ENCODE measurements at places on chromosomes 6 and 20.

DNA sequence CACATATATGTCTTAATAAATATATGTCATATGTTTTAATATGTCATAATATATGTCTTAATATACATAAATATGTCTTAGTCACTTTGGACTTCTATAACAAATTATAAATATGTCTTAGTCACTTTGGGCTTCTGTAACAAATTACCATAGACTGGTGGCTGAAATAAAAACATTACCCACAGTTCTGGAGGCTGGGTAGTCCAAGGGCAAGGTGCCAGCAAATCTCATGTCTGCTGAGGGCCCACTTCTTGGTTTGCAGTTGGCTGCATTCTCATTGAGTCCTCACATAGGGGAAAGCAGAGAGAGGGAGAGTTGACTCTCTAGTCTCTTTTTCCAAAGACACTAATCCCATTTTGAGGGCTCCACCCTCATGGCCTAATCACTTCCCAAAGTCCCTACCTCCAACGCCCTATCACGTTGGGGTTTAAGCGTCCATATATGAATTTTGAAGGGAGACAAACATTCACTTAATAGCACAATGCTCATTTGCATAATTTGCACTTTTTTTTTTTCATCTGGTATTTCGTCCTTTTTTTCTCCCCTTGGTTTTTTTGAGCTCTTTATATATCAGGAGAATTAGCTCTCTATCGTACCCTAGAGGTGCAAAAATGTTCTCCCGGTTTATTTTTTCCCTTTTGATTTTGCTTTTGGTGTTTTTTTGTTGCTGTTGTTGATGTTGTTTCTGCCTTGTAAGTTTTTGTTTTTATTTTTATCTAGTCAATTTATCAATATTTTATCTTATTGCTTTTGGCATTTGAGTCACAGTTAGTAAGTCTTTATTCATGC lies 266.4 kb downstream of the PLCB1 start:
- no peak for DNase-seq

DNA sequence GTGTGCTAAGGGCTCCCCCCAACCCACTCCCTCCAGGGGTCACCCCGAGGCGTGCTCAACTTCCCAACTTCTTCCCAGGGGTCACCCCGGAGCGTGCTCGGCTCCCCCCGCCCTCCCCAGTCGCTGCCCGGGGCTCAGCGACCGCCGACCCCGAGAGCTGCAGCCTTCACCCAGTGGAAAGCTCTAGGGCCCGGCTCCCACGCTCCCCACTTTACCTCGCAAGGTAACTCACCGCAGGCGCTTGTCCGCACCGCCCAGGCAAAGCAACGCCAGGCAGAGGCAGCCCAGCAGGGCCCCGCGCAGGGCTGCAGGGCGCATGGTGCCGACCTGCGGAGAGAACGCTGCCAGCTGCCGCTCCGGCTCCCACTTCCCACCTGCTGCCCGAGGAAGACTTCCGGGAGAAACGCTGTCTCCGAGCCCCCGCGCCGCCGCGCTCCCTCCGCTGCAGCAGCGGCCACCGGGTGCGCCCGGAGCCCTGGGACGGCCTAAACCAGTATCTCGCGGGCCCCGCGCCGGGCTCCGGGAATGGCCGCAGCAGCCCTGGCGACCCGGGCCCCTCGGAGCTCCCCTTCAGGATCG lies 396 bp downstream of the RNASET2 start:
- DNase-seq, result no peak

- no peak for DNase-seq
These were observed 427.4 kb upstream of the JARID2 start for GRCh38 chr6:14818422-14818884.

GRCh38 chr20:45408646-45409213 lies 641 bp downstream of the DBNDD2 start:
- no peak for DNase-seq

DNA sequence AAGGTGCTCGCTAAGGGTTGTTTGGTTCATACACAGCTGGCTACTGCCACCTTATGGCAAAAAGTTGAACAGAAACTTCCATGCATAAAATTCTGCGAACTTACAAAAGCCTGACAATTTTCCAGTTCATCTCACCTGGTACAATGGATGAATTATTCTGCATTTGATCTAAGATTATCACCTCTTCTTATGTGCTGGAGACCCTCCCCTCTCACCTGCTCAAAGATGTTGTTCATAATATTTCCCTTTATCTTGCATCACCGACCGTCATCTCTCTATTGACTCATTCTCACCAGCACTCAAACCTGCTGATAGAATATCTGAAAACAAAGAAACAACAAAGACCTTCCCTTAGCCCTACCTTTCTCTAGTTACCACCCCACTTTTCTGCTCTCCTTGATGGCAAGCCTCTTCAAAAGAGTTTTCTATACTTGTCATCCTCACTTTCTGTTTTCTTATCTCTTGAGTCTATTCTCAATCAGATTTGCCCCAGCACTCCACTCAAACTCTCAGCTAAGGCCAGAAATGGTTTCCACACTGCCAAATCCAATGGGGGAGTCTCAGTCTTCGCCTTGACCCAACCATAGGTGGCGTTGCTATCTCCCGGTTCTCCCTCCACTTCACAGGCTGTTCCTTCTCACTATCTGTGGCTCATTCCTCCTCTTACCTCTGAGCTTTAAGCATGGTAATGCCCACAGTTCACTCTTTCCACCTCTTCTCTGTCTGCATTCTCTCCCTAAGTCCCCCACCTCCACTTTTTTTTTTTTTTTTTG lies 25.8 kb downstream of the SNRNP48 start:
- DNase-seq, result no peak

DNA sequence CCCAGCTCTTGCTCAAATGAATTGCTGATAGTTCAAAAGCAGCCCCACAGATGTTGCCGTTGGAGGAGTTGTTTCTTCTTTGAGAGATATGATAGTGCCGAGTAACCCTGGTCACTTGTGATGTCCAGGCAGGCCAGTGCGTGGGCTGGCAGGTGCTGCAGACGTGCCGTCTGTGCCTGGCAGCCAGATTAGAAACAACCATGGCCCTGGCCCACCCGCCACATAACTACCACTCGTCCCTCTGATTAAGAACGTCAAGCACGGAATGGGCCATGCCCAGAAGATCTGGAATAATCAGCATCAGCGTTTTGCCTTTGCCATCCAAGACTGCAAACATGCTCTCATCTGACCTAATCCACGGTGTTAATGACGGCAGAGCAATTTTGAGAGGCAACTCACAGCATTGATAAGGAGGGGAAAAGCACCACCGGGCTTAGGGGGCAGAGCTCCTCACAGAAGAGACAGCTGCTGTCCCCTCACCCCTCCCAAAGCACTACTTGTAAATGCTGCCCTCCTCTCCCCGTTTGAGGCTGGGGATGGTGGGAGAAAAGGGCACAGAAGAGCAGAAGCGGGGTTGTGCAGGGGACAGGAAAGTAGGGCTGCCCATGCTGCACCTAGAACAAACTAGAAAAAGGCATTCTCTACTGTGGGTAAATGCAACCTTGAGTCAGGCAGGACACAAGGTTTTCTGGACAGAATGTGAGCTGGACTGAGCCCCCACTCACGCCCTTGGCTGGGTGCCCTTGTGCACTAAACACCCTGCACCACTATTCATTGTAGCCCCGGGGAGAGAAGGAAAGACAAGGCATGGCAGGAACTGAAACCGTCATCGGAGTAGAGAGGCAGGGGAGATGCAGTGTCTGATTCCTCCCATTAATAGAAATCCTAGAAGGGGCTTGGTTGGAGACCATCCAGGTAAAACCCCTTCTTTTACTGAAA lies 5.3 kb upstream of the CPNE5 start:
- no peak for DNase-seq

GRCh38 chr6:113821445-113821844 lies 35.7 kb upstream of the MARCKS start:
- DNase-seq, result no peak

GRCh38 chr6:79421707-79422484 lies 115.3 kb downstream of the LCA5 start:
- DNase-seq, result no peak

DNA sequence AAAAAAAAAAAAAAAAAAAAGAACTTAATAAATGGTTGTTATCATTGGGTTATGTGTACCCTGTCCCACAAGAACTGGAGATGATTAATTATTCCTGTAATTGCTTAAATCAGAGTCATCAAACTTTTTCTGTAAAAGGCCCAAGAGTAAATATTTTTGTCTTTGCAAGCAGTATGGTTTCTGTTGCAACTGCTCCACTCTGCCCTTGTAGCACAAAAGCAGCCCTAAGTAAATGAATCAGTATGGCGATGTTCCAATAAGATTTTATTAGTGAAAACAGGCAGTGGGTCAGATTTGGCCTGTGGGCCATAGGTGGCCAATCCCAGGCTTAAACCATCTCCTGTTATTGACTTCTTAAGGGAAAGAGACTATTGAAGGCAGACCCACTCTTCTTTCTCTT lies 252.7 kb downstream of the TSHZ2 start:
- DNase-seq, result no peak

GRCh38 chr20:57900226-57900905 lies 190.6 kb upstream of the PMEPA1 start:
- DNase-seq, result no peak

DNA sequence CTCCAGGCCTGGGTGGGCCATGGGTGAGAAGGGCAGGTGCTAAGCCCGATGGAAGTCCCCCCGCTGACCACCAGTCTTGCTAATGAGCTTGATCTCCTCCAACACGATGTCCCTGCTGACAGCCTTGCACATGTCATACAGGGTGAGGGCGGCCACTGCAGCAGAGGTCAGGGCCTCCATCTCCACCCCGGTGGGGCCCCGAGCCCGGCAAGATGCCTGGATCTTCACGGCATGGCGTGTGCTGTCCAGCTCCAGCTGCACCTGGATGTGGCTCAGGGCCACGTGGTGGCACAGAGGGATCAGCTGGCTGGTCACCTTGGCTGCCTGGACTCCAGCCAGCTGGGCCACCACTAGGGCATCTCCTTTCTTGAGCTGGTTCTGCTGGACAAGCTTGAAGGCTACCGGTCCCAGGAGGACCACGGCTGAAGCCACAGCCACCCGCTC lies 27.9 kb downstream of the MOCS1 start:
- no peak for DNase-seq

Data from GM12892 (cell line).